ENCODE measurements at places on chromosomes 12 and 14.

DNA sequence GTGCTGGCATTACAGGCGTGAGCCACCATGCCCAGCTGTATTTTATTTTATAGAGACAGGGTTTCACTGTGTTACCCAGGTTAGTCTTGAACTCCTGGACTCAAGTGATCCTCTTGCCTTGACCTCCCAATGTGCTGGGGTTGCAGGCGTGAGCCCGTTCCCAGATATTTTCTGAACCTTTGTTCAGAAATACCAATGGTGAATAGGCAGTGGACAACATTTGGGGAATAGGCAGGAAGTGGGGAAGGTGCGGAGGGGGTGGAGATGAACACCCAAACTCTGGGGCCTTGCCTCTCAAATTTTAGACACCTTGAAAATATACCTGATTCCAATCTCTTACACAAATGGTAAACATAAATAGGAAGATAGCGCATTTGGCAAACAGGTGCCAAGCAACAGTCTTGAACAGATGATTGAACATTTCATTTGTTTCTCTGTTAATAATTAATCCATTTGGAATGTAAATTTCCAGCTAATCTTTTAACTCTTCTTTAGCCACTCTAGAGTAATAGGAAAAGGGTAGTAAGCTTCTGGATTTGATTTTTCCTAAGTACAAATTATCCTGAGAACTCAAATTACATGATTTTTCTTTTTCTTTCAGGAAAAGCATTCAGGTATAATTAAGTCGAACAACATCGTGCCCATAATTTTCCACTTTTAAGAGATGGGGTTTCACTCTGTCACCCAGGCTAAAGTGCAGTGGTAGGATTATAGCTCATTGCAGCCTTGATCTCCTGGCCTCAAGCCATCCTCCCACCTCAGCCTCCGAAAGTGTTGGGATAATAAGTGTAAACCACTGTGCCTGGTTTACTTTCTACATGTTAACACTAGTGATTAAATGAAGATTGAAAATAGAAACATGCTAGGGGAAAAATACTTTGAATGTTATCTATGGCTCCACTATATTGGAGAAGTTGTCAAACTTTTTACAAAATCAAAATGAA is 22.9 kb upstream of the RNF34 start:
- DNase-seq, result no peak

DNA sequence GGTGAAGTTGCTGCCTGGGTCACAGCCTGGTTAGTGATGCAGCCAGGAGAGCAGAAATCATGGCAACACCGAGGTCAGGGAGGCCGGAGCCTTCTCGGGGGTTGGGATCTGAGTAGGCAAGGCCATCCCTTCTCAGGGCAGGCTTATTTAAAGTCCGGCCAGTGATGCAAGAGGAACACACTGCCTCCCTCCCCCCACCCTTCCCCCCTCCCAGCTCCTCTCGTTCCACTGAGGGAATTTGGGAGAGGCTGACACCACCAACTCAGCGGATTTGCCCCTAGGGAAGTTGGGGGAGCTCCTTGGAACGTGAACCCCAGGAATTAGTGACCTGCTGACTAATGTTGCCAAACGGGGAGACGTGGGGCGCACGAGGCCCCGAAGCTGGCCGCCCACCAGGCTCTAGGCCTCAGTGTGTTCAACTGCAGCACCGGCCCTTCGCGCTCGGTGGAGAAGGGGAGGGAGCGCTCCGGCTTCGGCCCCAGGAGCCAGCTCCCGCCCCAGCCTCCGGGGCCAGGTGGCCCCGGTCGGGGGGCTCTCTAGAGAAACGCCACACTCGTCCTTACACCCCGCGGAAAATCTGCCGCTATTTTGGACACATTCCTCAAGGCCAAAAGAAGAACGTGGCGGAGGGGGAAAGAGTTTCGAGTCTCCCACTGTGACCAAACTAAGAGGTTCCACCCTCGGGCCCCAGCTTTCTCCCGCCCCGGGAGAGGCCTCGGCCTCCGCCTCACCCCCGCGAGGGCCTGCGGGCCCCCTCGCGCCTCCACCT is 1.6 kb downstream of the CTDSP2 start:
- no peak for DNase-seq

GRCh38 chr12:28132398-28132797 is 57.9 kb upstream of the CCDC91 start:
- no peak for DNase-seq

DNA sequence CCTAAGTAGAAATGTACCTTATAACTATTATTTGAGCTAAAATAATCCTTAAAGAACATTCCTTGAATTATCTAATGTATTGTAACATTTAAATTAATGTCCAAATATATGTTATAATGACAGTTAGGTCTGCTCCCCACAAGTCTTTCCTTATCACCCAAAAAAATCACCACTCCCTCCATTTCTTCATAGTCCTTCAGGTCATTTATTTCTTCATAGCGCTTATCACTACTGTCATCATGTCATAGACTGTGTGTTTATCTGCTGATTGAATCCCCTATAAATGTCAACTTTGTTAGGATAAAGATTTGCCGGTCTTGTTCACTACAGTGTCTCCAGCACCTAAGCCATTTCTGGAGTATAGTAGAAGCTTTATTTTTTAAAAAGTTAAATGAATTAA is 12.0 kb downstream of the LUM start:
- no peak for DNase-seq

GRCh38 chr14:89349171-89350008 is 67.6 kb downstream of the FOXN3 start:
- no peak for DNase-seq

- DNase-seq, result no peak
Measured at GRCh38 chr14:86543521-86543920, 1013.6 kb downstream of the FLRT2 start.
